Fibroblast of skin of right biceps (primary cell): ENCODE measurements at places on chromosomes 4 and X.

DNA sequence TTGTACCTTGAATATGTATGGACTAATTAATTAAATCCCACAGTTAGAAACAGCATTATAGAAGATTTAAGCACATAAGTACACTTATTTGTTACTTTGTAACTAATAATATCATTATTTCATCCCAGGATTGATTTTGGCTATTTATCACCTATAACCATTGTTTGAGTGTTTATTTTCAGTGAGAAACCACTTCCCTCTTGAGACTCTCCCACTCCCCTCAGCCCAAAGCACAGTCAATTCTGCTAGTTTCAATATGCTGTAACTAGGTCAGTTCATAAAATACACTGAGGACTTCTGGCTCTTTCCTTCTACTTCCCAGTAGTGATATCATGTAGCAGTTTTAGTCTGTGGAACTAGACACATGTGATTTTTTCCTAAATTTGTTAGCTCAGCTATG, 16.3 kb downstream of the OFD1 start:
- no peak for DNase-seq

- DNase-seq = no peak
These were observed 57.7 kb downstream of the SOX3 start for GRCh38 chrX:140447150-140447549.

GRCh38 chr4:116561768-116562167, 523.6 kb downstream of the TRAM1L1 start:
- no peak for DNase-seq

GRCh38 chrX:44247468-44247867, 96.0 kb downstream of the EFHC2 start:
- no peak for DNase-seq

DNA sequence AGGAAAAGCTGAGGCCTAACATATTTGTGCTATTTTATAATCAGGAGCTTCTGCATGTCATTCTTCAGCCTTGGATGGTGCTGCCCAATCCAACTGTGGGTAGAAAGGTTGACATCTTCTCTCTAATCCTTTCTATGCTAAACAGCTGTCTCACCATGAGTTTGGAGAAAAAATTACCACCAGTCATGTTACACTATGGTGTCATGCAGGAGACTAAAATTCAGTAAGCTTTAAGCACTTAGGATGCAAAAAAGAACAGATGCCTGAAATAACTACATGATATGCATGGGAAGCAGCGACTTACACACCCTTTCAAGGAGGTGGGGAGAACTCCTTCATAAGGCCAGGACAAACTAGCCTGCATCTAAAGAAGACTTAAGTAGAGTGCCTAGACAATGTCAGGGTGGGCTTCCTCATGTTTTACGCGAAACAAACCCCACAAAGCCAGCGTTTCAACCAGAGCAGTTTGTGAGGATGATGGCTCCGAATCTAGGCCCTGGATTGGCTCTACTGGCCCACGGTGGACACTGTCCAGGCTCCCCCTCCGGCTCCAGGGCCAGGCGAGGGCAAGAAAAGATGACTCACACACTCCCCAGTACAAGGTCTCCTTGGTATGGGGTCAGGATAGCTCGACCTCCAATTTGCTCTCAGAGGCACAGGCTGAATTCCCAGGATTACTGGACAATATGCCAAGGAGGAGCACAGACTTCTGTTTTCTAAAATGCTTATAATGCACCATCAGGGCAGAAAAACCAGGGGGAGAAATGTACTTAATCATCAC, 45.1 kb downstream of the STX18 start:
- no peak for DNase-seq

- peak; percentile 14 for DNase-seq
These were observed 46.0 kb downstream of the TFDP3 start for GRCh38 chrX:133171962-133172708.

GRCh38 chr4:23041501-23041900, 348.8 kb downstream of the GBA3 start:
- peak; percentile 43 for DNase-seq

- peak; percentile 35 for DNase-seq
These were observed 9.4 kb downstream of the KLF3 start for GRCh38 chr4:38673130-38673978.

DNA sequence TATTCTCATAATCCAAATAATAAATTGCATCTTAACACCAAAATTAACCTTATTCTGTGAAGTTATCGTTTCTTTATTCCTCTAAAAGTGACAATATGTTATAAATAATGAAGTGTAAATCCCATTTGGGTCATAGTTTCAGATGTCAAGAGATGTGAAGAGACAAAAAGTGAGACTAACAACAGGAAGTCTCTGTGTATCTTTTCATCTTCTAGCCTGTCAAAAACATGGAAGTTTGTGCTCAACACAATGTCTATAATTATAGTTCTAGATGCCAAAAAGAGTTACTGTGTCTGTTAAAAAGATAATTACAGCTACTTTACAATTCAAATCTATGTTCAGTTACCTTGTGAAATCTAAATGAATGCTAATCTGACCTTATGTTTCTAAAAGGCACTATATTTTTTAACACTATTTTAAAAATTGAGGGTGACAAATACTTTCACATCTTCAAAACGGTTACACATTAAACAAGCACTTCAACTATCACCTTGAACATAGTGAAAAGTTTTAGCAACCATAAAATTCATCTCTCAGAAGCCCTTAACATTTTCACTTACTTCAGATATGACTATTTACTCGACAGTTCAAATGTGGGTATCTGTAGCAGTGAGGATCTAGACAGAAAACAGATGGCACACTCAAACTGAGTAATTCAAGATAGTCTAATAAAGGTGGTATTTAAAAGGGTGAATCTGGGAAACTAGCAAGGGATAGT, 509.8 kb downstream of the ARAP2 start:
- DNase-seq = no peak

- DNase-seq = no peak
These were observed 2.4 kb upstream of the SLC9A6 start for GRCh38 chrX:135982860-135983259.

DNA sequence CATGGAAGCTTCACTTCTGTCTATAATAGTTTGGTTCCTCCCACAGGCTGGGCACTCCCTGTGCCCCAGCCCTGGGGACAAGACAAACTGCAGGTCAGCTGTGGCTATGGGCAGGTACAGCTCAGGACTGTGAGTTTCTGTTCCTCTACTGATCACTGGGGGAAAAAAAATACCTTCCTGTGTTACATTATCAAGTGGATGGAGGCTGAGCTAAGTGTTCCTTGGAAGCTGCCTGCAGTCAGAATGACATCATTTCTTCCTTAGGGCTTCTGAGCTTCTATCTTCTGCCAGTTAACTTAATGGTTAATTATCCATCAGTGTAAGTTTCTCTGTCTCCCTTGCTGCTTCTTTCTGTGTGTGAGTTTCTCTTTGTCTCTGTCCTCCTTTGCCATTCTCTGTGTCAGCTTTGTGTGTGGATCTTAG, 4.6 kb downstream of the RAB33A start:
- DNase-seq = no peak

GRCh38 chr4:21769404-21770147, 179.0 kb downstream of the KCNIP4 start:
- DNase-seq = peak; percentile 68

GRCh38 chrX:97309487-97310116, 425.9 kb downstream of the RPA4 start:
- no peak for DNase-seq

DNA sequence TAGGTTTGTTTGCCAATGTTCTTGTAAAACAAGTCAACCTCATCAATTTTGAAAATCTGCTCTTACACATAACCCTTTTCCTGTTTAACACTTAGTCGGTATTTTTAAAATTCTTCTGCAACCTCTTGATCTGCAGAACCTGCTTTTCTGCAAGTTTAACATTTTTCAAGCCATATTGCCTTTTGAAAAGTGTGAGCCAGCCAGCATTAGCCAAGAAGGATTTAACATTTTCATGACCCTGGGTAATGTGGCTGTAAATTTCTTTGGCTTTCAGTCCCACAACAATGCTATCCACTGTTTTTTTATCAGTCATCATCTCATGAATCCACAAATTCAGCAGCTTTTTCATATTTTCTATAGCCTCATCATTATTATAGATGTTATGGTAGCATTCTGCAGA, 956.5 kb downstream of the FAT4 start:
- peak; percentile 34 for DNase-seq

DNA sequence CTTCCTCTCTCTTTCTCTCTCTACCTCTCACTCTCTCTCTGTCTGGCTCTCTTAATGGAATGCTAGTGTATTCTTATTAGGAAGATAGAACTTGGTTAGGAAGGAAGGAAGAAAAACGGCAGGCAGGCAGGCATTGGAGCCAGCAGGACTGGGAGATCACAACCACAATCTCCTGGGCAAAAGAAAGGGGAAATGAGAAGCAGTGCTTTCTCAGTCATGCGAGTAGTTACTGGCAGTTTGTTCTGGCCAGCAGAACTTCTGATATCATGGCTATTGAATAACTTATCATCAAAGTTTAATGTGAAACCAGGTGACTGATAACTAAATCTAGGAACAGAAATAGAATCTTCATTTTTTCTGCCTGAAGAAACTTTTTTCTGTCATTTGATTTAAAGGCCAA, 60.9 kb upstream of the PAGE1 start:
- DNase-seq = no peak

DNA sequence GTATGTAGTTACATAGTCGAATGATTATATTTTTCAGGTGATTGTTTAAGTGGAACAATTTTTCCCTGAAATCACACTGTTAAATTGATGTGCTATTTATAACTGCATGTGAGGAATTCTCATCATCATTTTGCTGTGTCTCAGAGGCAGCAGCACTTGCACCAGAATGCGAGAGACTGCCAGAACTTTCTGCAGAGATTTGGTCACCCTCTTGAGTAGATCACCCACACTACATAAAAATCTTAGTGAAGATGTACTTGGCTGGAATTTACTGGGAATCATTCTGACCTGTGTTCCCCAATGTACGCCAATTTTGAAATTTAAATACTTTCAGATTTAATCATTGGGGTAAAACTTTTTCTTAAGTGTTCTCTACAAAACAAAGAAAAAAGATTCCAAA, 5.4 kb downstream of the UGT2B4 start:
- DNase-seq = peak; percentile 55

DNA sequence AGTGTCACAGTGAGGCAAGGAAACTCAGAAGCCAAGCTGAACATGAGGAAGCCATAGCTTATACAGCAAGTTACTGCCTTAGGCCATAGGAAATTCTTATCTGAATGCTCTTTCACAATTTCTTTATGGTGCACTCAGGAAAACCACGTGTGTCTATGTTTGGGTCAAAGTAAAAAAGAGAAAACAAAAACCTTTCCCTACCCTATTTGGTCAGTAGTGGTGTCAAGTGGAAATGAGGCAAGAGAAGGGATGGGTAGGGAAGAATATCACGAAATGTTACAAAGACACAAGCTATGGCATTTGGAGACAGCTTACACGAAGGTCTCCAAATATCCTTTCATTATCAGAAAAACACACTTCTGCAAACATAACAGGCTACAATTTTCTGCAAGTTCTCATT, 83.4 kb upstream of the INPP4B start:
- DNase-seq = no peak

DNA sequence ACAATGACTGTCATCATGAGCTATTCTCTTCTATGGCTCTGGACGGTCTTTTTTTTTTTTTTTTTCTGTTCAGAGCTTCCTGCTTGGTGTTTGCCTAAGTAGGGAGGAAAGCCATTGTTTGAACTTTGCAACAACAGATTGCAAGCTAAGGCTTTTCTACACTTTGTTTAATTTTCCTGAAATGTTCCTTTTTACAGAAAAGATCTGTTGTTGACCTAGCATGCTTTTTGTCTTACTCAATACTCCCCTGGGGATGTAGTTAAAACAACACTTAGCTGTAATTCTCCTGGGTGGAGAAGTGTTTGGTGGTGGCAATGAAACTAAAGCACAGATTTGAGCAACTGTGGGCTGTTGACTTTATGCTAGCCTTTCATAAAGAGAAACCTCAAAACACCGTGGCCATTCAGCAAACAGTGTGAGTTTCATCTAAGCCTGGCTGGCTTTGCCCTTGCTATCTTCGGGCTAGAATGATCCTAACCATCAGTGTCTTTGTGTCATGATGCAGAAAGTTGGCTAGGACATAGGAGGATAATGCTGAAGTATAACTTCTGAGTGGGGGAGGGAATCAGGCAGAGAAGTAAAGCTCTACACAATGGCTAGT, 110.5 kb downstream of the ANXA3 start:
- DNase-seq = peak; percentile 76

DNA sequence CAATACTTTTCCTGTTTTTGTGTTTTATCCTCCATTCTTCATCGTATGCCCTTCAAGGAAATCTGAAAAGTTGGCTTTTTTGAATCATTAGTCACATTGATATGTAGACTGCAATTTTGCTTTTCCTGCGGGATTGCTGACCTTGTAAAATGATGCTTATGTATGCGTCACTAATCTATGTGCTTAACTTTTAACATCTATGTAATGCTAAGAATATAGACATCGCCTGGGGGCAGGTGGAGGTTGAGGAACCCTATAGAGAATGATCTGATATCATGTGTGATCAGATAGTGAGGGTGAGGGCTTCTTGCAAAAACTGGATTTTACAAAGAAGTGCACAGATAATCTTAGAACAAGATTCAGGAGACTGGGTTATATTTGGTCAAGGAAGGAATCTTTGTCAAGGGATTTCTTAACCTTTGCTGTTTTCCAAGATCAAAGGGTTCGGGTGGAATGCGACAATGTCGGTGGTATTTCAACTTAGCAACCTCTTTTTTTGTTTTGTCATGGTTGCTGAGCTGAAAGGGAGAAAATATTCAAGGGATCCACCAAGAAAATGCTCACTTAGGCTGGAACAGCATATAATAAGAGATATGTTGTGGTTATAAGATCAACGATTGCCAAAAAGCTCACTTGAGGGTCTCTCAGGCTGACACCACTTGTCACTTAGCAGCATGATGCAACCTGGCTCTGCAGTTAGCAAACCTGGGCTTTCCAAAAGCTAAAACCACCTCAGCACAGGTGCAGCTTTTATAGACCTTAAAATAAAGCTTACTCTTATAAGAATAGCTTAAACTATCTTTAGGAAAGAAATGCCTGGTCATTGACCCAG, 70.6 kb upstream of the PUDP start:
- no peak for DNase-seq

- DNase-seq = no peak
These were observed 148.4 kb upstream of the FGF16 start for GRCh38 chrX:77298790-77299189.

DNA sequence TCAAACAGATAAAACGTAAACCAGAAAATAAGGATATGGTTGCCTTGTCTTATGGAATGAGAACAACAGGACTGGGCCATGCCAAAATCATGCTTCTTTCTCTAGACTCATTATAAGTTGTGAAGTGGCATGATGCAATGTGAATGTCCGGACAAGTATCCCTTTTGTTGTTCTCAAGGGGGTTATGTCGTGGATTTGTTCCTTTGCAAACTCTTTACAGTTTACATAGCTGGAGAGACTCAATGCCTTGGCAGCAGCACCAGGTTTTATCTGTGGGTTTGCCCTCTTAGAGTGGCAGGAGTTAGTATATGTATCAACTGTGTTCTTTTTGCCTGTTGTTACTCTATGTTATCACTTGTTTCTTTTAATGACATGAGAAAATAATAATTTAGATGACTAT, 41.4 kb downstream of the SPRY1 start:
- DNase-seq = no peak
